HFFc6 (cell line): ENCODE measurements at places on chromosomes 16 and 17.
A peak's percentile ranks its signal among the peaks of the same experiment; 100 is the strongest.

- DNase-seq: no peak
Observed at GRCh38 chr17:77445760-77446532, 305.2 kb downstream of the SEC14L1 start.

- DNase-seq: peak; percentile 88
Observed at GRCh38 chr16:70553645-70554044, 30.0 kb downstream of the SF3B3 start.

DNA sequence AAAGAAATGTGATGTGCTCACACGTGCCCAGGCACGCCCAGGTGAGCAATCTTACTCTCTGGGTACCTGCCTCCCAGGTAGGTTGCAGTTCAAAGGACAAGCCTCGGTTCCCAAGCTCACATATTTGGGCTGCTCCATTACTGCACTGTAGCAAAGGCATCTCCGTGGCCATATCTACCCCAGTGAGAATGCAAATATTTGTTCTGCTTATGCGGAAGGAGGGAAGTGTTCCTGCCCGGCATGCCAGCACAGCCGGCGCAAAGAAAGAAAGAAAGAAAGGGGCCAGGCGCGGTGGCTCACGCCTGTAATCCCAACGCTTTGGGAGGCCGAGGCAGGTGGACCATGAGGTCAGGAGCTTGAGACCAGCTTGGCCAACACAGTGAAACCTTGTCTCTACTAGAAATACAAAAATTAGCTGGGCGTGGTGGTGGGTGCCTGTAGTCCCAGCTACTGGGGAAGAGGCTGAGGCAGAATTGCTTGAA, 30.7 kb downstream of the SLC43A2 start:
- no peak for DNase-seq

DNA sequence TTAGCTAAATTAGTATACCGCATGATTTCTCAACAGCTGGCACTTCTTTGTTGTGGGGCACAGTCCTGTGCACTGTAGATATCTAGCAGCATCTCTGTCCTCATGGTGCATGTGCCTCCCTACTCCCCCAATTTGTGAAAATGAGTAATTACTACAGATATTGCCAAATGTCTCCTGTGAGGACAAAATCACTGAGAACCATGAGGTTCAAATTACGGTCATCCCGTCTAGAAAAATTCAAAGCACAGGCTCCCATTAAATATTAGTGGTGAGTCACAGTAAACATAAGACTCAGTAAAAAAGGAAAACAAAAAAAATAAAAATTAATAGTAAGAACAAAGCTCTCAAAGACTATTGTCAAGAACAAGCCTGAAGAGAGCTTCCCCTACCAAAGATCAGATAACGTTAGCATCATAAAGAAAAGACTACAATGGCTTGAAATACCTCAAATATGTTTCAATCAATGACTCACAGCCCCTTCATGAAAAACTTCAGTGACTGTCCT, 57.8 kb downstream of the STH start:
- peak; percentile 76 for DNase-seq

DNA sequence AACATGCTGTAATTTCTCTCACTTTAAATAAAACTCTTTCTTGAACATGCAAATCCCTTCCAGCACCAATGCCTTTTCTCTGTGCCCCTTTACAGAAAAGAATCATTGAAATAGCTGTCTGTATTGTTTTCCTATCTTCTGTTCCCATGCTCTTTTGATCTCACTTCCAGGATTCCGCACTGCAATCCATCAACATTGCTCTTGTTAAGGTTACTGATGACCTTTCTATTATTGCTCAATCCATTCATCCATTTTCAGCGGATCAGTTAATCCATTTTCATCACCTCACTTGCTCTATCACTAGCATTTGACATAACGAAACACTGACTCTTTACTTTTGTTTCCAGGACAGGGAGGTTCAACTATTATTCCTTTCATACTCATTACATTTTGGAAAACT, 130.5 kb downstream of the ABCA8 start:
- DNase-seq: no peak

DNA sequence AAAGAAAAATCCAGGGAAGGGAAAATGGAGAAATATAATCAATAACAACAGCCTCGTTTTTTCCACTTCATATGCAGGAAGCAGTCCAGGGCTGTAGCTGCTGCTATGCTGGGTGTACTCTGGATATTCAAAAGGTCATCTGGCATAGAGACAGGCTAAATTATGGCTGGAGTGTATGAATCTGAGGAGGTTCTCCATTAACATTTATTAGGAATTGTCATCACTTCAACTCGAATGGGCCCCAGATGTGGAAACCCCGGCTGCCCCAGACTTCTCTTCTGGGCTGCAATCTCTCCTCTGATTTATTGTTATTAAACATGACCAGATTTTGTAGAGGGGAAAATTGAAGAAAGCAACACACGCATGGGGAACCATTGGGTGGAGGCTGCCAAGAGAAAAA, 33.5 kb upstream of the SKAP1 start:
- DNase-seq: no peak

DNA sequence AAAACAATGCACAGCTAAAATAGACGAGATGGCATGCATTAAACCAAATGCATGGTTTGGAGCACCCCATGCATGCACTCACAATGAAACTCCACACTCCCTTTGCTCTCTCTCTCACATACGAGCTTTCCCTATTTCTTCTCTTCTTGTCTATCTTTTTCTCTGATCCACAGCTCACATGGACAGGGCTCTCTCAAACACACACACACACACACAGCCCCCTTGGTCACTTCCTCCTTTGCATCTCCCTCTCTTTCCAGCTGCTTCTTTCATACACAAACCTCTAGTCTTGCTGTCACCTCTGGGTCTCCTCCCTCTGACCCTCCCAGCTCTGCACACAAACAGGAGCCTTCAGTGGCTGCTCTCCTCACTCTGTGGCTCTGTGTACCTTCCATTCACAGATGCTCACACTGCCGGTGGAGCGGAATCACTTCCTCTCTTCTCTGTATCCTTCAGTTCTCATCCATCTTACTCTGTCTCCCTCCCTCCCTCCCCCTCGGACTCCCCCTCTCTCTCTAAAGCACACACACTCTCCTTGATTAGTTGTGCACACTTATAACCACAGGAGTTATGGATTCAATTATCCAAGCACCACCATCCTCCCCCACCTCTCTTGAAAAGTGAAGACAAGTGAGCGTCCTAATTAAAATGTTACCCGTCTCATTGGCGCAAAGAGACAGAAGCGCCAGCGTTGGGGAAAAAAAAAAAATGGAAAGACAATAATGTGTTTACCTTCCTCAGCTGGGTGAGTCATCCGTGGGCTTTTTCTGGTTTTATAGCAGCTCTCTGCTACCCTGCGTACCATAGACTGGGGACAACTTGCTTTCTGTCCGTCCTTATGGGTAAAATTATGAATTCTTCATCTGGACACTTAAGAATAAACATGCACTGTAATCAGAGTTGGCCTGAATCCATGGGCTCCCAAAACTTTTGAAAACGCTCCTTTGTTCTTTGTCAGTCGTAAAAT, 90.8 kb downstream of the SHISA6 start:
- DNase-seq: no peak

DNA sequence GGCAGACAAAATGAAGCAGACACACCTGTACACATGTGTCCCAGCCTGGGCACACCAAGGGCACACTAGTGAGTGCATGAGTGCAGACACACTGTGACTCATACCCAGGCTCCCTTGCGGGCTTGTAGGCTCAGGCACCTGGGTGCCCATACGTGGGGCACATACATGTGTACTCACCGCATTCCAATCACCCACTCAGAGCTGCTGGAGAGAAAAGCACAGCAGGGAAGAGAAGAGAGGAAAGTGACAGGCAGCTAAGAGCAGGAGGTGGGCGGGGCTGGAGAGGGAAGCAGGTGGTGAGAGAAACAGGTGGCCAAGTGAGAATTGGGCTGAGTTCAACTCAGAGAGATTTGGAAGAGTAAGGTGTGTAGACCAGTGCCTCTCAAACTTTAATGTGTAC, 54.0 kb downstream of the TMEM132E start:
- no peak for DNase-seq

DNA sequence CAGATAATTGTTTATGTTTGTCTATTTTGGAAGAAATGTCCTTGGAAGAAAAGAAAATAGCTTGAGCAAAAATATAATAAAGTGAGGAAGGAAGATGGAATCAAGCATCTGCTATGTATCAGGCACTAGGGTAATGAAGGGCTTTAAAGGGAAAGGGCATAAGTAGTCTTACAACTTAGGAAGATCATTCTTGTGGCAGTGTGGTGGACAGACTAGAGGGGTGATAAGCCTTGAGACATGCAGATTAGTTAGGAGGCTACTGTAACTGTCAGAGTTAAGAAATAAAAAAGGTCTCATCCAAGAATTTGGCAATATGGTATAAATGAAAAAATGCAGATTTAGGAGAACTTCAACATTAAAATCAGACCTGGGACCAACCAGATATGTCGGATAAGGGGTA, 14.9 kb downstream of the FAM222B start:
- no peak for DNase-seq

DNA sequence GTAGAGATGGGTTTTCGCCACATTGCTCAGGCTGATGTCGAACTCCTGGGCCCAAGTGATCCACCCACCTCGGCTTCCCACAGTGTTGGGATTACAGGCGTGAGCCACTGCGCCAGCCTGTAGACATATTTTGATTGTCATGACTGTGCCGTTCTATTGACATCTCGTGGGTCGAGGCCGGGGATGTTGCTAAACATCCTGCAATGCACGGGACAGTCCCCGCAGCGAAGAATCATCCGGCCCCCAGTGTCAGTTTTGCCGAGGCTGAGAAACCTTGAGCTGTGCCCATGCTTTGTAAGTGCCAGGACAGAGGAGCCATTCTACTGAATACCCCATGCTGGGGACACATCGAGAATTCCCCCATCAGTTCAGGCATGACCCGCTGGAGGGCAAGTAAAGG, 69.1 kb upstream of the GSE1 start:
- no peak for DNase-seq

GRCh38 chr16:86765389-86766026, 187.2 kb downstream of the FOXL1 start:
- DNase-seq: no peak

DNA sequence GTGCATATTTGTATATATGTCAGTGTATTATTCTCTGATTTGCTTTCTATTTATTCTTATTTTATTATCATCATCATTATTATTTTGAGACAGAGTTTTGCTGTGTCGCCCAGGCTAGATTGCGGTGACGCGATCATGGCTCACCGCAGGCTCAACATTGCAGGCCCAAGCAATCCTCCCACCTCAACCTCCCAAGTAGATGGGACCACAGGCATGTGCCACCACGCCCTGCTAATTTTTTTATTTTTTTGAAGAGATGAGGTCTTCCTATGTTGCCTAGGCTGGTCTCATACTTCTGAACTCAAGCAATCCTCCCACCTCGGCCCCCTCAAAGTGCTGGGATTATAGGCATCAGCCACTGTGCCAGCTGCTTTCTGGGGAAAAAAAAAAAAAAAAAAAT, 8.4 kb upstream of the ARHGAP17 start:
- DNase-seq: no peak

- peak; percentile 69 for DNase-seq
Observed at GRCh38 chr17:8359769-8360168, 16.7 kb downstream of the KRABD2 start.

DNA sequence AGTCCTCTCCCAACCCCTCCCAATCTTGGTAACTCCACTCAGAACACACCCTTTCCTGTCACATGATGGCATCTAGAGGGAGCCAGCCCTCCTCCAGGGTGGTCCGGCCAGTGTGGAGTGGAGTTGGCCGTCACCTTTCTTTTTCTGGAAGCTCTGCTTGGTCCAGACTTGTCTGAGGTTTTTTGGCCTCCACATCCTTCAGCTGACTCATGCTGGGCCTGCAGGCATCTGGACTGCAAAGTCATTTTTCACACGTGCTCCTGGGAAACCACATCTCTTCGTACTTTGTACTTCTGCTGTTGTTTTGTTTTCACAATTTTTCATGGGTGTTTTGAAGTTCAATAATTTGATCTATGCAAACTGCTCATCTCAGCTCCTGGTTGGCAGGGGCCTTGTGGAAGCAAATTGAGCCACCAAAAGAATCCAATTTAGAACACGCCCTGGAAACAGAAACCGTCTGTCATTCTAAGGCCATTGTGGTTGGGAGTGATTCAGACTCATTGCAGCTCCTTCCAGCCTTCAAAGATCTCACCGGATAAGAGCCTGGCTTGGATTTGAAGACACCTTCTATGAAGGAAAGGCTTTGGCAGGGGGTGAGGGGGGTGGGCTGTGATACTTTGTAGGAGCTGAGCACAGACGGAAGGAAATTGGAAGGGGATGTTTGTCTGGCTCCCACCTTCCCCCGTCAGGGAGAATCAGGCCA, 42.4 kb upstream of the NF1 start:
- peak; percentile 98 for DNase-seq

GRCh38 chr16:66620429-66620795, 15.9 kb downstream of the CMTM3 start:
- no peak for DNase-seq

DNA sequence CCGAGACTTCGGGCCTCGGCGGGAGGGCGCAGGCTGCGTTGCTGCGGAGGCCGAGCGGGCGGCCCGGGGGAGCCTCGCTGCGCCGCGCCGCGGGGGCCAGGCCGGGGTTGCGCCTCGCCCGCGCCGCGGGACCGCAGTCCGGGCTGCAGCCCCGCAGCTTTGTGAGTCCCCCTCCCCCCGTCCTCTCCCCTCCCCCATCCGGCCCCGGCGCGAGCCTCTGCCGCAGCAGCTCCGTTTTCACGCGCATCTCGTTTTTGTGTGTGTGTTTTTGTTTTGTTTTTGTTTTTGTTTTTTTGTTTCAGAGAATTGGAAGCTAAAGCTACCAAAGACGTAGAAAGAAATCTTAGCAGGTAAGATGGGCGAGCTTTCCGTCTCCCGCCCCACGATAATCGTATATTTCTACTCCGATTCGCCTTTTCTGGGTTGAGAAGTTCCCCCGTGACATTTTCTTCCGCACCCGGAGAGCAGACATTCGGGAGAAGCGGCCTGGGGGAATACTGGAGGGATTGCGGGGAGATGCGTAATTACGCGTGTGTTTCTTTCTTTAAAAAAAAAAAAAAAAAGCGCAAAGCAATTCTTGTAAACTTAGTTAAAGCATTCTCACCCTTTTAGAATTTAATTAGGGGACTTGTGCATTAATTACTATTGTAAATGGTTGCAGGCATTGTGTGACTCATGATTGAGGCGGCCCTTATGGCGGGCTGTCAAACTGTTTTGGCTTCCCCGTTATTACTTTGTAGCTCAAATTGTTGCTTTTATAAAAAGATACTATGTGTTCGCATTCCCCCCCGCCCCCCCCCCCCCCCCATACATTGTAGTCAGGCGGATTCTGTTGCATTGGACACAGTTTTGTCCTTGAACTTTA, 732 bp downstream of the TNRC6A start:
- no peak for DNase-seq

DNA sequence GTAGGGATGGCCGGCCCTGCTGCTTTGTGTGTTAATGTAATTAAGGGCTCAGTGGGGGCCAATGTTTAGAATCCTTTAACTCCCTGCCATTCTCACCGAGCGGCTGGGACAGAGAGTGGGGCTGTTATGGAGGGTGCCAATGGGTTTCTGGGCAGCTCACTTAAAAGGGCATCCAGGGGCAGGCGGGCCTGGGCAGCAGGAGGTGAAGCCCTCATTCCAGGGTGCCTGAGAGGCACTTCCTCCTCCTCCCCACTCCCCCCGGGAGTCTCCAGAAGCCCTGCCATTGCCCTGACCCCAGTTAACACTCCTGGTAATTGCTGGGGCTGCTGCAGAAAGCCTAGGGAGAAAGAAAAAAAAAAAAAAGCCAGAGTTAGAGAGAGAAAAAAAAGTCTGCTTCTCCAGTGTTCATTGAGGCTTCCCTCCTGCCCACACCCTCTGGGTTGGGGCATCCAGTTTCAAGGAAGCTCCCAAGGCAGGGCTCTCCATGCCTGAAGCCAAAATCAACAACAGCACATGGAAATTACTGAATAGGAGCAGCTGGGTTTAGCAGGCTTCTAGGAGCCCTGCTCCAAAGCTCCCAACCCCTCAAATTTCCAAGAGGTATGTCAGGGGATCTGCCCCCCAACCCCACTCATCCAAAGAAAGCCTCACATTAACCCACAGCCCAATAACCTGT, 28.0 kb downstream of the CUEDC1 start:
- peak; percentile 50 for DNase-seq
